A549 treated with RU486 at 1 μM for 4 hours (cell line): ENCODE measurements at places on chromosomes 3 and 15. TPM values are rescaled to one million over a fixed set of nuclear protein-coding genes. Genes with fewer than 3 reads are reported as not detected.

CA12 gene
- total RNA-seq, result 147 to 174 TPM (median 164 TPM) in 5 replicates

UPK1B gene
- 11.2 to 14.4 TPM (median 14.1 TPM) in 5 replicates for total RNA-seq

MME gene
- total RNA-seq, result not detected in 5 replicates

SPTBN5 gene
- total RNA-seq, result 0.08 to 0.32 TPM (median 0.22 TPM) in 5 replicates

LRRIQ4 gene
- not detected in 5 replicates for total RNA-seq
